Activated CD4-positive, alpha-beta T cell treated with anti-CD3 and anti-CD28 coated beads for 36 hours (primary cell): ENCODE measurements at places on chromosomes 5 and 9. TPM values are rescaled to one million over a fixed set of nuclear protein-coding genes. Genes with fewer than 3 reads are reported as not detected.

The FBXO4 gene
- total RNA-seq = 22.3 TPM

The RLN1 gene
- total RNA-seq = 2.2 TPM

The C9 gene
- not detected for total RNA-seq

The TIMD4 gene
- 2.3 TPM for total RNA-seq

The GABRB2 gene
- total RNA-seq = not detected

The TMEM8B gene
- total RNA-seq = 5.8 TPM

The FSTL4 gene
- not detected for total RNA-seq

The SEMA5A gene
- total RNA-seq = 0.04 TPM

The AGXT2 gene
- total RNA-seq = not detected

The SIT1 gene
- 76.5 TPM for total RNA-seq

The RNF224 gene
- not detected for total RNA-seq

The RPL37 gene
- total RNA-seq = 1,951 TPM

The NR4A3 gene
- 27.5 TPM for total RNA-seq

The FBP2 gene
- not detected for total RNA-seq

The LMNB1 gene
- 209 TPM for total RNA-seq

The HAPLN1 gene
- total RNA-seq = not detected

The TRPM6 gene
- 0.07 TPM for total RNA-seq

The RXRA gene
- 20.9 TPM for total RNA-seq

The SPATA31C2 gene
- total RNA-seq = not detected

The ORM2 gene
- total RNA-seq = not detected

The PCDHB15 gene
- total RNA-seq = not detected

The ROPN1L gene
- total RNA-seq = 0.28 TPM

The PCDHGA2 gene
- not detected for total RNA-seq

The PCDHA1 gene
- total RNA-seq = not detected

The SLC1A1 gene
- total RNA-seq = 0.18 TPM

The SPINK7 gene
- not detected for total RNA-seq

The FOXD4L6 gene
- total RNA-seq = not detected

The SH3PXD2B gene
- total RNA-seq = 1.8 TPM

The KCNT1 gene
- total RNA-seq = not detected

The GRM6 gene
- total RNA-seq = not detected

The TXNDC8 gene
- total RNA-seq = not detected

The GARIN3 gene
- total RNA-seq = 0.82 TPM

The IFNK gene
- total RNA-seq = not detected

The IGFBPL1 gene
- total RNA-seq = 0.21 TPM

The SCGB3A1 gene
- not detected for total RNA-seq

The PCDHGA10 gene
- total RNA-seq = 0.07 TPM

The FAM200C gene
- total RNA-seq = 1.3 TPM
